Retinal pigment epithelial cell (primary cell): ENCODE measurements at places on chromosomes 13 and 19.

- peak; percentile 87 for DNase-seq
These were observed 811 bp upstream of the PRMT1 start for GRCh38 chr19:49676136-49676783.

DNA sequence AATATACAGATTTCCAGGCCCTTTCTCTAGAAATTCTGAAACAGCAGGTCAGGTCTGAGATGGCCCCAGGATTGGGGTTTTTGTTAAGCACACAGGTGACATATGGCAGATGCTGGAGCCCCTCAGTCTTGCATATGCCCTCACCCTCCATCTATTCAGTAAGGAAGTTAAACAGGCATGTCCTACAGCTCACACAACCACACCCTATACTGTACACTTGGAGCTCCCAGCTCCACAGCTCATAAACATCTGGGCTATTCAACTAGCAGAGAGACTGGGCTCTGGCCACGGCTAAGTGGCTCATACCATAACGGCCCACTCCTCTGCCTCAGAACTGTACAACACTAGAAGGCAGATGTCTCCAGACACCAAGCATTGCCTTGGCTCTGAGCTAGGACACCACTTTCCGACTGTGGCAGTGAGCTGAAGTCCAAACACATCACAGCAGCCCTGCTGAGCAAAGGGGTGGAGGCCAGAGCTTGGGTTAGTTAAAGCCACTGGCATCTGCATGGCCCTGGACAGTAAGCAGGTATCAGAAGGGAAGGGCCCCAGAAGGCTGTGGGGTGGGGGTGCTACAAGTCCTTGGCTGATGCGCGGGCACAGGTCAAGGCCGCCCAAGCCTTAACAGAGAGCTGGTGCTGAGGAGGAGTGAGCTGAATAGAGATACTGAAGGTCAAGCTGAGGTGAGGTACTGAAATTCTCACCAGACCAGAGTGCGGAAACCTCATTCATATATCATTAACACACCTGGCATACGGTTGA is 79.1 kb downstream of the ABCC4 start:
- DNase-seq: no peak

DNA sequence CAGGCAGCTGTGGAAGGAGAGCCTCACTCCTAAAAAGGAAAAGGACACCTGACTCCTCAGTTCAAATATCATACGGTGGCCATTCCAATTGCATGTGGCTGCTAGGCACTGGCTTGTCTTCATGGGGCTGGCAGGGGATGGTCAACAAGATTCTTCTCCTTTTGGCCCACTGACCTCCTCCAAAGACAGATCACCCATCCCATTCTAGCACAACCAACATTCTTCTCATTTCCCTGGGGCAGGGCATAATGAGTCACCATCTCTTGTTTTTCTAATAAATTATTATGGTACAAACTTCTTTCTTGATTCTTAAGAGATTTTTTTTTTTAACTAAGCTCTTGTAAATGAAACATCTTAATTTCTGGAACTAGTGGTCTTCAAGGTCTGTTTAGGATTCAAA is 136.7 kb upstream of the NBEA start:
- no peak for DNase-seq

- DNase-seq: peak; percentile 64
These were observed 7.2 kb downstream of the PHF11 start for GRCh38 chr13:49502954-49503353.

GRCh38 chr13:100100115-100100879 is 11.4 kb downstream of the PCCA start:
- peak; percentile 45 for DNase-seq

DNA sequence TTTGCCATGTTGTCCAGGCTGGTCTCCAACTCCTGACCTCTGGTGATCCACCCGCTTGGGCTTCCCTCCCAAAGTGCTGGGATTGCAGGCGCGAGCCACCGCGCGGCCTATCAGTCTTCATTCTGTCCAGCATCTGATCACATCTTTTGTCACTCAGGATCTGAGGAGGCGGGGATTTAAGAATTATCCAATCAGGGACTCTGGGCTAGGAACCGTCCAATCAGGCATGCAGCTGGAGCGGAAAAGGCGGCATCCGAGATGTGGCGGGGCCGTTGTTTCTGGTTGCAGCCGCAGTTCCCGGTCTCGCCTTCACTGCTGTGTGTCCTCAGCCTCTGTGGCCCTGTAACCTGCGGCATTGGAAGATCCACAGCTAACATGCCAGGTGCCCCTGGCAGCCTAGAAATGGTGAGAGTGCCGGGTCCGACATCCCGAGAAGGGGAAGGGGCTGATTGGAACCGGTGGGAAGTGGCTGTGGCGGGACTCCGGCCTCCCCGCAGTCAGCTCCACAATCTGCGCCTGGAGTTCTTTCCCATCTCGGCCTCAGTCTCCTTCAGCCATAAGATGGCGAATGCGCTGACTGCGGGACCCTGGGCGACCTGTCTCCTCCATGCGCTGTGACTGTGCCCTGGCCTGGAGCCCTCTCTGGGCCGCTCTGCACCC is at the start of gene ZNF729:
Gene ZNF729 (plus strand): TSS at position 291 of the 660 bp plus-strand sequence. CDS start 85 bp downstream, at position 376.
- no peak for DNase-seq

- DNase-seq: no peak
These were observed 1.7 kb downstream of the B9D2 start for GRCh38 chr19:41362143-41362847.

GRCh38 chr13:51797664-51798488 is 6.1 kb downstream of the DHRS12 start:
- DNase-seq: no peak

DNA sequence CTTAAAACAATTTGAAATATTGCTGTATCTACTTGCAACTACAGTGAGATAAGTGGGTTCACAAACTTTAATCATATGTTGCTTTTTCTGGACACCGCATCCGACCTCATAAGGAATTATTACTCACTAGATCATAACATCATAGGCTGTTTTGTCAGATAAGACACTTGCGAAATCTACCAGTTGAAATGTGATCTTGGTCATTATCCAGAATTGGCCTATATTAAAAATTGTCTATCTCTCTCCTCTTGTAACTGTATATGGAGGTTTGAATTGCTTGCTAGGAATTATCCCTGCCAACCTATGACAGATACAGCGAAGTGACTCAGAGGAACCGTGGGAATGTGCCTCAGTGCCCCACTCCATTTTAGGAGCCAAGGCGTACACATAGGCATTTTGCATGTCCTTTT is 117.0 kb upstream of the POSTN start:
- no peak for DNase-seq

GRCh38 chr13:73480779-73481559 is 422.2 kb downstream of the KLF5 start:
- no peak for DNase-seq

- DNase-seq: peak; percentile 88
These were observed 405.0 kb downstream of the COG6 start for GRCh38 chr13:40060296-40061007.

- no peak for DNase-seq
These were observed 10.4 kb upstream of the GIPR start for GRCh38 chr19:45657520-45658167.

DNA sequence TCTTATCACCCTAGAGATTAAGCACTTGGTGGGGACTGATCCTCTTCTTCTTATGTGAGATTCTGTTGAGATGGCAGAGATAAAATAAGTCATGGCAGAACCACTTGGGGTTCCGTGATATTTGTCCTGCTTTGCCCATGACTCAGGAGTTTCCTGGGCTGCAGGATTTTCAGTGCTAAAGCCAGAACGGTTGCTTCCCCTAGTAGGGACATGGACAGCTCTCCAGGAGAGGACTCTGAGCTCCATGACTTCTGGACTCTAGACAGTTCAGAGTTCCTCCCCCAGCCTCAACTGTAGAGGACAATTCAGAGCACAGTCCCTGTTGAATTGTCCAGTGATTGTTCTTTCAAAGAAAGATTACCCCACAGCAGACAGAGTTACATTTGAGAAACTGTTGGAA is 98.8 kb downstream of the OLFM4 start:
- no peak for DNase-seq

DNA sequence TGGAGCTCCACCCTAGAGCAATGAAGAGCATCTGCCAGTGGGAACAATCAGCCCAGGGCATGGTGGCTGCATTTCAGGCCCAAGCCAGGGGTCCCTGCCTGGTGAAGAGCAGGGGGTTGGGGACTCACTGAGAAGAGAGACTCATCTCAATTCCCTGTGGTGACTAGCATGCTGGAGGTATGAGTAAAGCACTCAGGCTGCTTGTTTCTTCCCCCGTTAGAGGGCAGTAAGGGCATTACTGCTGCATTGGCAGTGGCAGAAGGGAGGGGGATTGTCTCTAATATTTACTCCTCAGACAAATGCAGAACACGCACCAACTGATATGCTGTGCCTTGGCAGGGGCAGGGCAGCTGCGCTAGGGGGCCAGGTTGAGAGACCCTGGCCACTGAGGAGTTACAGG is 329.1 kb downstream of the SLITRK5 start:
- no peak for DNase-seq
